Stimulated activated CD4-positive, alpha-beta T cell treated with anti-CD3 and anti-CD28 coated beads, Interleukin-1b, Interleukin-23, amount 100 ng/mL, for 1 hour (primary cell): ENCODE measurements at places on chromosomes 16 and 17.

- DNase-seq, result no peak
These were observed 84.2 kb downstream of the ZFHX3 start for GRCh38 chr16:72963533-72964315.

- no peak for DNase-seq
These were observed 43.4 kb upstream of the CRHR1 start for GRCh38 chr17:45740553-45741330.

DNA sequence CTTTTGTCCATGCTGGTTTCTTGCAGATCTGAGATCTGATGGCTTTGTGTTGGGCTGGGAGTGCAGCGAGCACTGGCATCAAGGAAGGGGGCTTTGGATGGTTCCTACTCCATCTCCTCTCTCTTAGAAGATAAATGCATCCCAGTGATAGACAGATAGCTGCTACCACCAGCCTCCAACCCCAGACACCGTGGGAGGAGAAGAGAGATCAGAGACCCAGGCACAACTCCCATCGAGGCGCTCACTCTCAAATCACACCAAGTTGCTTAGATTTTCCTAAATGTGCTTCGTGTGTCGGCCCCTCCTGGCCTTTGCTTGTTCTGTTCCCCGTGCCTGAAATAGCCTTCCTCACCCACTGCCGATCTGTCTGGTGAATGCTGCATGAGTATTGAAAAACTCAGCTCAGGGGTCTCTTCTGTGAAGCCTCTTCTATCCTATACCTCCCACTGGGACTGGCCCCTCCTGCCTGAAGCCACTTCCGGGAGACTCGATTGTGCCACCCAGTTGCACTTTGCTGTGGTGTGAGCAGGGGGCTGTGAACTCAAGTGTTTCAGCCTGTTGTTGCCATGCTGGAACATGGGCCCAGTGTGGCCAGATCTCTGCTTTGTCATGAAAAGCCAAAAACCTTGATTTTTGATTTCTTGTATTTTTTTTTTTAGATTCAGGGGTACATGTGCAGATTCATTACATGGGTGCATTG lies 242.7 kb downstream of the GSG1L start:
- DNase-seq, result no peak

- DNase-seq, result no peak
These were observed 245.3 kb downstream of the BCAS3 start for GRCh38 chr17:60923000-60923399.

DNA sequence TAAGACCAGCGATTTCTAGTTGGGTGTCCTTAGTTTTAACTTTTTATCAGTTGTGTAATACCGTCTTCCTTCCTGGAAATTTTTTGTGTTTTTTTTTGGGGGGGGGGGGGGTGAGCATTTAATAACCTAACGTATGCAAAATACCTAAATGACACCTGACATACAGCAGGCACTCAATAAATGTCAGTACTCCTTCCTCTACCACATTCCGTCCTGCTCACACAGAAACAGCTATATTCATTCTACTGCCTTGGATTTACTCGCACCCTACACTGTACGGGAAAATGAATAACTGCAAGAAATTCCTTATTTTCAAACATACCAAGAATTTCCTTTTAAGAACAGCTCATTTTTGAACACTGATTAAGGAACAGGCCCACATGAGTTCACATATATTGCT lies 5.3 kb downstream of the XYLT1 start:
- DNase-seq, result no peak

DNA sequence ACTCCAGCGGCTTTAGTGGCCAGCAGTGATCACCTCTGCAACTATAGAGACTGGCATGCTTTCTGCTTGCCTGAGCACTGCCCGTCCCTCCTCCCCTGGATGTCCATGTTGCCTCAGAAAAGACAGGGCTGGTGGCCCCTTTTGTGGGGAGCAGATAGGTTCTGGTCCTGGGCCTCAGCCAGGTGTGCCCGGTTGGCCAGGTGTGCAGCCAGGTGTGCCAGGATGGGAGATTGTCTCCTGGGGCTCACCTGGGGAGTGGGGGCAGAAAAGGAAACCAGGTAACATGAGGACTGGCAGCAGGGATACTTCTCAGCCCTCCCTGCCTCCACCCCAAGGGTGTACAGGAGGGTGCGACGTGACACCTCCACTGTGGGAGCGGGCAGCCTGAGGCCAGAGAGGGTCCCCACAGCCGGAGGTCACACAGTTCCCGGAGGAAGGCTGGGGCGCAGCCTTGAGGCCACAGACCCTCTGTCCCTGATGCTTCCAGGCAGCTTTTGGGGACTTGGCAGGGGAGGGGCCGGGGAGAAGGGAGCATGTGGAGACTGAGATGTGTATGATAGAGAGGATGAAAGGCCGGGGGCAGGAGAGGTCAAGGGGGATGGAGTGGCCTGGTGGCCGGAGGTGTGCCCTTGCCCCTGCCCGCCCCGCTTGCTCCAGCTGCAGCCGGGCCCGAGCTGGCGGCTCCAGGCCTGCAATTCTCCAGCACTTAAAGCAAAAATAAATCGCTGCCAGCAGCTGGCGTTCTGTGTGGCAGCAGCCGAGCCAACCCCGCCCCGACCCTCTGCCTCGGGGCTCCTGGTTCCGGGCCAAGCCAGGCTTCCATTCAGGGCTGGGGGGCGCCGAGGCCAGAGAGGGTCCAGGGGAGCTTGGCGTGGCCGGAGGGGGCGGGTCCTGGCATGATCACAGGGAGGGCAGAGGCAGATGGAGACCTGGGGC lies 6.7 kb downstream of the KCNJ12 start:
- no peak for DNase-seq

DNA sequence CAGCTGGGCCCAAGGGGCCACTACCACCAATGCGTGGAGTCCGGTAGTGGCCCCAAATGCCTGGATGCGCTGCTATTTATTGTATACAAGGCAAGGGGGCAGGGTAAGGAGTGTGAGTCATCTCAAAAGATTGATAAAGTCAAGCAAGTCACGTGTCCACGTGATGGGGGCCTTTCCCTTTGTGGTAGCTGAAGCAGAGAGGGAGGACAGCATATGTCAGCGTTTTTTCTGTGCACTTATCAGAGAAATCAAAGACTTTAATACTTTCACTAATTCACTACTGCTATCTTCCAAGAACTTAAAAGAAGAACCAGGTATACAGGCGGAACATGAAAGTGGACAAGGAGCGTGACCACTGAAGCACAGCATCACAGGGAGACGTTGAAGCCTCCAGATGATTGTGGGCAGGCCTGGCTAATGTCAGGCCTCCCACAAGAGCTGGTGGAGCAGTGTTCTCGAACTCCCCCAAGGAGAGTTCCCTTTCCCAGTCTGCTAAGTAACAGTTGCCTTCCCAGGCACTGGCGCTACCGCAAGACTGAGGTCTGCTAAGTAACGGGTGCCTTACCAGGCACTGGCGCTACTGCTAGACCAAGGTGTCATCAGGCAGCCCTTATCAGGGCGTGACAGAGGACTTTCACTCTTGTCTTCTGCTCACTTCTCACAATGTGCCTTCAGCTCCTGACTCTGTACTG lies 10.8 kb upstream of the ASB16 start:
- DNase-seq, result no peak

DNA sequence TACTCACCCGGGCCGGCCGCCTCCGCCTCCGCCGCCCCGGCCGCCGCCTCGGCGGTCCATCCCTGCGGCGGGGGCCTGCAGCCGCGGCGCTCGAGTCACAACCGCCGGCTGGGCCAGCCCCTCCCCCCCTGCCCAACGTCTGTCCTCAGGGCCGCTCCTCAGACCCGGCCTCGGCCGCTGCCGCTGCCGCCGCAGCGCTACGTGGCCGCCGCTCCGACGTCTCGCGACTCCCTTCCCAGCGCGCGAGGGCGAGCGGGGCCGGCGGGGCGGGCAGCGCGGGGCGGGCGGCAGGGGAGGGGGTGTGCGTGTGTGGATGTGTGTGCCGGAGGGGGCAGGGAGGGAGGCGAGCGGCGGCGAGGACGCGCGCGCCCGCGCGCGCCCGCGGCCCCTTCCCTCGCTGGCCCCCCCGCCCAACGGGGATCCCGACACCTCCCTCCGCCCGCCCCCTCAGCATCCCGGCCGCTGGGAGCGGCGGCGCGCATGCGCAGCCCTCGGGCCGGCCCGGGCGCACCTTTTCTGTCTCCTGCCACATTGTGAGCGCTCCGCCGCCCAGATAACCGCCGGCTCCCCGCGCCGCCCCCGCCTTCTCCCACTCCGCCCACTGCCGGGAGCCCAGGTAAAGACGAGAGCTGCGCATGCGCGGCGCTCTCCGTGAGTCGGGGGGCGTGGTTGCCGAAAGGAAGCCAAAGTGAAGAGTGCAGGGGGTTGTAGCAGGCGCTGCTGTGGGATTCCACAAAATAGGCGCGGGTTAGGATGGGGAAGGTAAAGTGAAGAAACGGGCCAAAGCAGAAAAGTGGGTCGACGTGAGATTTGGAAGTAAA lies at the start of gene ZNF652:
ZNF652 (minus strand) TSS at position 349 of the 821 bp plus-strand sequence. CDS start 44,525 bp downstream, outside the sequence.
- DNase-seq, result peak; percentile 67

DNA sequence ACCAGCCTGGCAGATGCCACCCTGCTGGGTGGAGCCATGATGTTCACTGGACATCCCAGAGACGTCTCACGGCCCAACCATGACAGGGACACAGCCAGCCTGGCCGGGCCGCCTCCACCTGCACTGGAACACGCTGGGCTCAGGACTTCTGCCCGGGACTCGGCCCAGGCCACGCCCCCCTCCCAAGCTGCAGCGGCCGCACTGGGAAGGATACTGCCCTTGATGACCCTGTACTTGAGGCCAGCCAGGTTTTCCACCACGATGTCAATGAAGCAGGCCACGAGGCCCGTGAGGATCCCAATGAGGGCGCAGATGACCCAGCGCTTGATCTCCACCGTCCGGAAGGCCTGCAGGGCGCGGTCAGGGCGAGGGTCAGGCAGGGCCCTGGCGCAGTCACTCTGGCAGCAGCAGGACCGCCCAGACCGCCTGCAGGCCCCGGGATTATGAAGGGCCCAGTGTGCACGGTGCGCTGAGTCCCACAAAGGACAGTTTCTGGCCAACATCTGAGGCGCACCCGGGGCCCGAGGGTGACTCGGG lies 14.2 kb downstream of the CLCN7 start:
- no peak for DNase-seq

GRCh38 chr17:1820528-1821252 lies 9.0 kb downstream of the SMYD4 start:
- no peak for DNase-seq

- no peak for DNase-seq
These were observed 120.0 kb downstream of the MAP2K4 start for GRCh38 chr17:12140685-12141084.

- DNase-seq, result no peak
These were observed 5.6 kb upstream of the RNPS1 start for GRCh38 chr16:2273484-2273883.

DNA sequence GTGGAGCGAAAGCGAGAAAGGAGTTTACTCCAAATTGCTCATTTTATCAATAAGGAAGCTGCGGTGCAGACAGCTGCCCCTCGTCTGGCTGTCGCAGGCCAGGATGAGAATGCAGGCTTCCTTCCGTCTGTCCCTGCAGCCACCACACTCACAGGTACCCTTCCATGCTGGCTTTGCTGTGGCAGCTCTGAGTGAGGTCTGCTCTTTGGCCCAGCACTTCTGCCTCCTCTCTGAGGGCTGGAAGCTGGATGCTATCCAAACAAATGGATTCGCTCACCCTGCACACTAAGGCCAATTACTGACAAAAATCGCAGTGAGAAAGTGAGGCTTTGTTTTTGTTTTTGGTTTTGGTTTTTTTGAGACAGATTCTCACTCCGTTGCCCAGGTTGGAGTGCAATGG lies 7.0 kb downstream of the ARMC7 start:
- no peak for DNase-seq
